ENCODE measurements at places on chromosomes 16 and 17.

- no peak for DNase-seq
Observed at GRCh38 chr17:1796800-1797199, 32.9 kb downstream of the SMYD4 start.

GRCh38 chr16:21710938-21711337, 47.2 kb downstream of the OTOA start:
- DNase-seq: no peak

- DNase-seq: no peak
Observed at GRCh38 chr16:77531752-77532151, 96.9 kb upstream of the ADAMTS18 start.

- DNase-seq: no peak
Observed at GRCh38 chr17:3972281-3972731, 8.1 kb upstream of the ATP2A3 start.

GRCh38 chr16:85436636-85437165, 176.4 kb upstream of the GSE1 start:
- no peak for DNase-seq

DNA sequence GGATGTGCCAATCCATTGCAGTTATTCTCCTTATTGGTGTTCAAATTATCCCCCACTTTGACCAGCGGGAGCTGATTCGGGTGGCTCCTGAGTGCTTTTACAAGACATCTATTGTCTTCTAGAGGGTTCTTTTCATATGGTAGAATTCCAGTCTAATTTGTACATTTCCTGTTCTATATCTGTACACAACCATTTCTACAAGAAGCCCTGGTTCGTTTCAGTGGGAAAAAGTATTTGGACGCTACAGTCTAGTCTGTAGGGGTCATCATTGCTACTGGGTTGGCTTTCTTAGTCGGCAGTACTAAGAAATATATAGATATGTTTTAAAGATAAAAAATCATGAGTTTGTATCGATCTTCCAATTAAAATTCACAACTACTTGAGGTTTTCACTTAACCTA, 262.6 kb downstream of the MAP2K6 start:
- no peak for DNase-seq

GRCh38 chr17:76369379-76369778, 15.0 kb upstream of the SPHK1 start:
- DNase-seq: no peak

DNA sequence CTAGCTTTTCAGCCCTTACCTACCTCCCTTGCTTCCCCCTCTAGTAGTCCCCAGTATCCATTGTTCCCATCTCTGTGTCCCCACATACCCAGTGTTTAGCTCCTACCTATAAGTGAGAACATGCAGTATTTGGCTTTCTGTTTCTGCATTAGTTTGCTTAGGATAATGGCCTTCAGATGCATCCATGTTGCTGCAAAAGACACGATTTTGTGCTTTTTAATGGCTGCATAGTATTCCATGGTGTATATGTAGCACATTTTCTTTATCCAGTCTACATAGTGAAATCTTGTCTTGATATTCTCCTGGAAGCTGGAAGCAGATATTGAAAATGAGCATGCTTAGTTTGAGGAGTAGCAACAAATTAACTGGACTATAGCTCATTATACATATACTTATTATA, 45.7 kb upstream of the TANC2 start:
- DNase-seq: no peak

GRCh38 chr16:28867241-28867640, 3.6 kb downstream of the SH2B1 start:
- no peak for DNase-seq

- DNase-seq: no peak
Observed at GRCh38 chr17:79944821-79945391, 90.8 kb downstream of the TBC1D16 start.

GRCh38 chr16:60077861-60078260, 1343.7 kb upstream of the GOT2 start:
- DNase-seq: no peak

DNA sequence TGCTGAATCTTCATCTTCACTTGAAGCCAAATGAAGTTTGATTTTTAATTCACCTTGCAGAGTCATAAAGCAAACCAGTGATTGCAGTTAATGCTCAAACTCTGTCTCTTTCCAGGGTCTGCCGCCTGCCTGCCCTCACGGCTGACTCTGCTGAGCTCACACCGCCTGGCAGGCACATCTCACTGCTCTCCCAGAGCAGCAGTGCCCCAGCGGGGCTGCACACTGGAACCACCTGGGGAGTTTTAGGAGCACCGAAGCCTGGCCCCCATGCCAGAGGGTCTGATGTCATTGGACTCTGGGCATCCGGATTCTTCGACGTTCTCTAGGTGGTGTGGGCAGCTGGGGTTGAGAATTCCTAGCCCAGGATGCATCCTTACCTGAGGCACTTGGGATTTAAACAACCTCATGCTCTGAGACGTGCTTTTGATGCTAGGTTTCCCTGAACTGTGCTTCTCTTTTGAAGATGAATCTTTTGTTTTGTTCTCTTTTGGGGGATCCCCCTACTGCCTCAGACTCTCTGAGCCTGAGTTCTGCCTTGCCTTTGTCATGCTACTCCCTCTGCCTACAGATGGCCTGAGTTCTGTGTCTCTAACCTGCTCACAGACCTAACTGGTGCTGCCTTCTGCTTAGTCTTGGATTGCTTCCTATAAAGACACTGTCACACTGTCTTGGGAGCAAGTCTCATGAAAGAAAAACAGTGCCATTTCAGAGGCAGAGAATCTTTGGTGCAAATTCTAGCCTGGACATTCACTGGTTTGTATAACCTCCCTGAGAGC, 438.1 kb upstream of the CCL2 start:
- DNase-seq: no peak

DNA sequence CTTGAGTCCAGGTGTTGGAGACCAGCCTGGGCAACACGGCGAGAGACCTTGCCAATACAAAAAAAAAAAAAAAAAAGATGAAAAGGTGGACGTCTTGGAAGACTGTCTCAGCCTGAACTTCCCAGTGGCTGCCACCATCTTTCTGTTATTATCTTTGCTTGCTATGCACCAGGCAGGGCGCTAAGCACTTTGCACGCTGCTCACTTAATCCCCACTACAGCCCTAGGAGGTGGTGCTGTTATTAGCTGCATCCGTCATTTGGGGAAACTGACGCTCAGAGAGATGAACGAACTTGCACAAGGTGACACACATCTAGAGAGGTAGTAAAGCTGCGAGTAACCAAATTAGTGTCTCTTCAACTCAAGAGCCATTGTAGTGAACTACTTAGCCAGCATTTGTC, 708 bp upstream of the CPPED1 start:
- DNase-seq: no peak

GRCh38 chr17:67588326-67588725, 129.4 kb upstream of the NOL11 start:
- DNase-seq: peak; percentile 88

GRCh38 chr16:29893553-29893952, 5.8 kb downstream of the SEZ6L2 start:
- no peak for DNase-seq

GRCh38 chr16:75789237-75789636, 62.9 kb upstream of the CPHXL start:
- DNase-seq: peak; percentile 81

- no peak for DNase-seq
Observed at GRCh38 chr17:51402899-51403298, 142.6 kb downstream of the UTP18 start.

GRCh38 chr17:82821554-82821953, 18.3 kb downstream of the ZNF750 start:
- no peak for DNase-seq

- no peak for DNase-seq
Observed at GRCh38 chr16:17666293-17666692, 195.5 kb upstream of the XYLT1 start.

GRCh38 chr16:1984347-1985225, 593 bp downstream of the GFER start:
- DNase-seq: no peak

DNA sequence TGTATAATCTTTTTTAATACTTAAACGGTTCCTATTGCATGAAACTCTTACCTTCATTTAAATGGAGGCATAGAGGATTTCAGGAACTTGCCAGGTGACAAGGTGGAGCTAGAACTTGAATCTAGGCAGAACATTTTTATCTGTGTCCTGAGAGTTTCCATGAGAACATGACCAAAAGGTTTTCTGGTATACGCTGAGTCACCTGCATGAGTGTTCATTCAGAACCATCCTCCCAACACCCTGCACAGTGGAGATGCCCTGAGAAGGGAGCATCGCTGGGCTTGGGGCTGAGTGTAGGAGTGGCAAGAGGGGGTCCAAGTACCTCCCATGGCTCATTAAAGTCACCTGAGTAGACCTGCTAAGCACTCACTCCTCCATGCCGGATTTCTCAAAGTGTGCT, 169.7 kb upstream of the CACNG5 start:
- no peak for DNase-seq

GRCh38 chr17:7916808-7917207, 719 bp upstream of the RNF227 start:
- no peak for DNase-seq

DNA sequence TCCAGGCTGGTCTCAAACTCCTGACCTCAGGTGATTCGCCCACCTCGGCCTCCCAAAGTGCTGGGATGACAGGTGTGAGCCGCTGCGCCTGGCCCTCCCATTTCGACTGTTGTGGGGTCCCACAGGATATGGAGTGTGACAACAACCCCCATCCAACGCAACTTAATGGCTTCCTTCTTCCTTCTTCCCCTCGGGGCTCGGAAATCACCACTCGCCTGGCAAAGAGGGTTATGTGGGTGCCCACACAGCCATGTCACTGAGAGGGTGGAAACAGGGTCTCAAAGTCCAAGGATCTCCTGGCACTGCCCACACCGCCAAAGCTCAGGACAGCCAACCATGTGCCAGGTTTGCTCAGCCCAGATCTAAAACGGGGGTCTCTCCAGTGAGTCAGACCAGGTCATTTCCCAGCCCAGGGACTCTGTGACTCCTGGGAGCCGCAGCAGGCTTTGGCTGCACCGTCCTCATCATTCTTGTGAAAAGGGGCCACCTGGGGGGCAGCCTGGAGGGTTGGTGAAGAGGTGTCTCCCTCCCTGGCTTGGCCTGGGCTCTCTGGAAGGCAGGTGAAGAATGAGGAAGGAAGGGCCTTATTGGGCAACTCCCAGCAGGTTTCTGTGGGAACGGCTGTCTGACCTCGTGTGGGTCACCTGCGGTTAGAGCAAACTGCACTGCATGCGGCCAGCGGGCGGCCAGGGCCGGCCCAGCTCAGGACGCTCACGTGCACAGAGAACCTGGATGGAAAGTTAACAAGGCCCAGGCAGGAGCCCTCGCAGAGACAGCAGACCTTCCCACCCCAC, 25.3 kb upstream of the LITAF start:
- DNase-seq: no peak

DNA sequence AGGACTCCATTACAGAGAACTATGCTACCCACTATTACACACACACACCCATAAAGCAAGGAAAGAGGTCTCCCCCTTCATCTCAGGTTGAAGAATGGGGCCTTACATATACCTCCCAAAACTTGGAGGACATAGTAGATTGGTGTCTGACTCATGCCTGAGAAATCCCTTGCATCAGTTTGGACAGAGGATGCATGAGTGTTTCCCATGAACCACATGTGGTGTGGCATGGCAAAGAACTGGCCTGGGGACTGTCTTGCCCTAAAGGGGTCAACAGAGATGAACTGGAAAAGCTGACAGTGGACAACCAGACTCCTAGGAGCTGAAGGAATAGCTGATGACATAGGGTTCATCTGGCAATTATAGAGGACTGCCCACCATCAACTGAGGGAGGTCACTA, 54.0 kb downstream of the DYNLRB2 start:
- DNase-seq: no peak

DNA sequence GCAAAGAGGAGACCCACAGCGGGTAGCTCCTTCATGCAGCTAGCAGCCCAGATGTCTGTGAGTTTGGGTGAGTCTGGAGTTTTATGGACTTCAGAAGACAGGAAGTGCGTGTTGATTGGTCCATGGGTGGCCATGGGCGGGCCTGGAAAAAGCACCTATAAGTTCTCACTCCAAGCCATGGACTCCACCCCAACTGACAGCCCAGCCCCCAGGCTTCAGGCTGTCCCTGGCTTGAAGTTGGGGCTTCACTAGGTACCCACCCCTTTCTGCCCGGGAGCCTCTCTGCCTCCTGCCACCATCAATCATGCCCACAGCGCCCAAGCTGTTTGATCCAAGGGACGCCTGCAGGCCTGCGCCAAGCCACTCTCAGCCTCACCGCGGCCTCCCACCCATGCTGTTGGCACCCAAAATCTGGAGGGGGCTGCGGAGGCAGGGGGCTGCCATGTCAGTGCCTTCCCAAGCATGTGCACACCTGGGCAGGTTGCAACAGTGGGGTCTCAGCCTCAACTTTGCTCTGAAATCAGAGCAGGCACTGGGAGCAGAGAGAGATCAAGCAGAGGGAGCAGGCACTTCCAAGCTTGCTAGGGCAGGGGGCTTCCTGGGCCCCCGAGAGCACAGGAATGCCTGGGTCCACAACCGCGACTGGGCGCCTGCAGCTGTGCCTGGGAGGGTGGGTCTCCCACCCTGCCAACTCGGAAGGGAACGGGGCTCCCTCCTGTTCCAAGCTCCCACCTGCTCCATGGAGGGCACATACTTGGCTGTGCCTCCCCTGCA, 1503.7 kb downstream of the CDH11 start:
- no peak for DNase-seq

- no peak for DNase-seq
Observed at GRCh38 chr17:18056214-18056613, 17.0 kb downstream of the GID4 start.

DNA sequence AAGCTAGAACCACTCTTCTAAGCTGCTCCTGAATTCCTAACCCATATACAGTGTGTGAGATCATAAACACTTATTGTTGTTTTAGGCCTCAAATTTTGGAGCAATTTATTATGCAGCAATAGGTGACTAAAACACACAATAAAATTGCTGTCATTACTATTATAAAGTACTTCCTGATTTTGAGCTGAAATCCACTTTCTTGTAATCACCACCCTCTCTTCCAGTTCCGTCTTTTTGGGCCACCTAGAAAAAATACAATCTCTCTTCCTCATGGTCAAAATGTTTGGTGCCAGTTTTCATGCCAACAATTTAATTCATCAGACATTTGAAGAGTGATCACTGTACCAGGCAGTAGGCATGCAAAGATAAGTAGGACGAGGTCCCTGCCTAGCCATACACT, 43.3 kb upstream of the NF1 start:
- no peak for DNase-seq

DNA sequence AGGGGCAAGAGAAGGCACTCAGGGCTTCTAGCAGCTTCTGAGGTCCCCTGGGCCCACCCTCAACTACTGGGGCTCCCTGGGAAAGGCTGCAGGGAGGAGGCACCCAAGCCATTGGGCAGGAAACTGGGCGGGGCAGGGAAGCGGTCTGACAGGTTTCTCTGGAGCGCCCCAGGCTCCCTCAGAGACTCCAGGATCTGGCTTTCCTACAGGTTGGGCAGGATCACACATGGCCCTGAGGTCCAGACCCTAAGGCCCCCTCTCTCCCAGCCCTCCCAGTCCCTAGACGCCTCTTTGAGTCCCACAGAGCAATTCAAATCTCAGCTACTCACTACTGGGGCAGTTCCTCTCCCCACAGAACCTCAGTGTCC, 14.3 kb downstream of the JUP start:
- DNase-seq: no peak
